ENCODE measurements at places on chromosomes 12 and 14.
A peak's percentile ranks its signal among the peaks of the same experiment; 100 is the strongest.

GRCh38 chr12:124459852-124460645, 107.4 kb downstream of the NCOR2 start:
- no peak for DNase-seq

- no peak for DNase-seq
Observed at GRCh38 chr12:81077329-81077685, 572 bp upstream of the ACSS3 start.

DNA sequence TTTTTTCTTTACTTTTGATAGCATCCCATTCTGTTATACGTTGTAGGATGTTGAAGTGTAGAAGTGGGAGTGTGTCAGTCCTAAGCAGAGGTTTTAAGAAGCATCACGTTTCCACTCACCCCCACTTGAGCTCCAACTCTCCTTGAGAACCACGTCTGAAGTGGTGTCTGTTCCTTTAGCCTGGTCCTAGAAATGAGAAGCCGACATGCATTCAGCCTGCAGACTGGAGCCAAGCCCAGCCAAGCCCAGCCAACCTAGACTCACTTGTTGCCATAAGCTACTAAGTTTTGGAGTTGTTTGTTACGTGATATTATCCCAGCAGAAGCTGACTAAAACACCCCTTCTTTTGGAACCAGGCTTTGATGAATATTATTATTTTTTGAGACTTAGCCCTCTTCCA, 4.4 kb upstream of the ELK3 start:
- DNase-seq = no peak

DNA sequence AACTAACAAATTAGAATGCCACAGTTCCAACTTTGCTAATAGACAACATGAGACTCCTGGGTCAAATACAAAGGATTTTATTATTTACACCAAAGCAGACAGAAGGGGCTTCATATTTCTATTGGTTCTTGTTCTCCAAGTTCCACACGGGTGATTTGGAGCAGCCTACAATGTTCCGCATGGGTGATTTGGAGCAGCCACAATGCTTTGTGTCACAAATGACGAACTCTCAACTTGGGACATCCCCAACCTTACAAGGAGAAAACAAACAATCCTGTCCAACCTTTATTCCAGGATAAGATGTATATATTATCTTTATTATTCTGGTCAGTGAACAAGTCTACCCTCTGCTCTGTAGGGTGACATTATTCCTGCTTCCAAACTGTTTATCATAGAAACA, 694.3 kb upstream of the MGAT4C start:
- no peak for DNase-seq

DNA sequence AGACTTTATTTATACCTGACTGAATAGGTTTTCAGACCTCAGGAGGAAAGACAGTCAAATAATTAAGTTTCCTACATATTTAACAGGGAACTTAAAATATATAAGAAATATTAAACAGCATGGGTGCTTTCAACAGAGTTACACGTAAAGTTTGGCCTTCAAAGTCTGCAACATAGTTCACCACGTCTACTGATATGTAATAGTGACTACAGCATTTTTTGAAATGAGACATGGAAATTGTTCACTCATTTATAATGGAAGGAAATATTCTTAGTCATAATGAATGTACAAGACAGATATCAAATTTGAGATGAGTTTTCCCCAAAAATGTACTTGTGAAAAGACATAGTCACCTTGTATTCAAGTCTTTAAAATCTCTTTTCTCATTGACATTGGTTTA, 56.7 kb upstream of the KCNMB4 start:
- no peak for DNase-seq

DNA sequence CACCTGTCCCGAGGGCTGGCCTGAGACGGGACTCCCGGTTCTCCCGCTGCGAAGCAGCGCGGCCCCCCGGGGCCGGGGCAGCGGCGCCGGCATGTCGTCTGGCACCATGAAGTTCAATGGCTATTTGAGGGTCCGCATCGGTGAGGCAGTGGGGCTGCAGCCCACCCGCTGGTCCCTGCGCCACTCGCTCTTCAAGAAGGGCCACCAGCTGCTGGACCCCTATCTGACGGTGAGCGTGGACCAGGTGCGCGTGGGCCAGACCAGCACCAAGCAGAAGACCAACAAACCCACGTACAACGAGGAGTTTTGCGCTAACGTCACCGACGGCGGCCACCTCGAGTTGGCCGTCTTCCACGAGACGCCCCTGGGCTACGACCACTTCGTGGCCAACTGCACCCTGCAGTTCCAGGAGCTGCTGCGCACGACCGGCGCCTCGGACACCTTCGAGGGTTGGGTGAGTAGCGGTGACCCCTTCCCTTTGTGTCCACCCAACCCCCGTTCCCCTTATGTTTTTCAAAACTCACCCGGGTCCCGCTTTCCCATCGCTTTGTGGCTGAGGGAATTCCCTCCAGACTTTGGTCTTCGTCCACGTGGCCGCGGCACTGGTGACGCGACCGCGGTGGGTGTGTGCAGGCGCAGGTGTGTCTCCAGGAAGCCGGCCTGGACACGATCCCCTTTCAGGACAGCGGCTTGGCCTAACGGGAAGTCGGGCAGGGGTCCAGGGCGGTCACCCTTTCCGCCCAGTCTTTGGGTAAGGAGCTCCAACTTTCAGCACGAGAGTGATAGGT, 826 bp downstream of the PRKCH start:
- peak; percentile 71 for DNase-seq

DNA sequence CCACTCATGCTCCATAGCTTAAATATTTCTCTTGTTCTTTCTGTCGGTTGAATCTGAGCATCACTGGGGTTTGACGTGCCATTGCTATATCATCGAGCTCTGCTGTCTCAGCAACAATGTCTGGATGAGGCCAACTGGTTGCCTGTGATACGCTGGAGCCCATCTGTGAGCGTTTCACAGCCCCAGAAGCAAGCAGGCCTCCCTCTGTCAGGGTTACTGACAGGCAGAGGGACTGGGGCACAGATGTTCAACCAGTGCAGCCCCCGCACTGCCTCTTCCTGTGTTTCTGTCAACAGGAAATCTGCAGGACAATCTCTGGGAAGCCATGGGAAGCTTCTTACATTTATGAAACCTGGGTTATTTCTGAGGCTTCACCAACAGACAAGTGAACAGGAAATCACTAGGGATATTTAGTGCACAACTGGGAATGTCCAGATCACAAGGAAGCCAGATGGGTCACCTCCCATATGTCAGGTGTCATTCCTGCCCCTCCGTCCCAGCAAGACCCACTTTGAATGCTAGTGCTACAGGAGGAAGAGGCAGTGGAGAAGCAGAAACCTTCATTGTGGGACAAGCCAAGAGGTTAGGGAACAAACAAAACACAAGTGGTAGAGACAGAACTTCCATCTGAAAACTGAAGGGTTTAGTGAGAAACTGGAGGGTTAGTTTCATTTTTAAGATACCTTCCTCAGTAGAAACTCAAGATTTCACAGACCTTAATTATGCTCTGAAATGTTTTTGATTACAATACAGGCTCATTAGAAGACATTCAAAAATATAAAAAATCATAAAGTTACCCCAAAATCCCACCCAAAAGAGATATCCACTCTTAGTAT, 24.1 kb downstream of the DMAC2L start:
- no peak for DNase-seq

DNA sequence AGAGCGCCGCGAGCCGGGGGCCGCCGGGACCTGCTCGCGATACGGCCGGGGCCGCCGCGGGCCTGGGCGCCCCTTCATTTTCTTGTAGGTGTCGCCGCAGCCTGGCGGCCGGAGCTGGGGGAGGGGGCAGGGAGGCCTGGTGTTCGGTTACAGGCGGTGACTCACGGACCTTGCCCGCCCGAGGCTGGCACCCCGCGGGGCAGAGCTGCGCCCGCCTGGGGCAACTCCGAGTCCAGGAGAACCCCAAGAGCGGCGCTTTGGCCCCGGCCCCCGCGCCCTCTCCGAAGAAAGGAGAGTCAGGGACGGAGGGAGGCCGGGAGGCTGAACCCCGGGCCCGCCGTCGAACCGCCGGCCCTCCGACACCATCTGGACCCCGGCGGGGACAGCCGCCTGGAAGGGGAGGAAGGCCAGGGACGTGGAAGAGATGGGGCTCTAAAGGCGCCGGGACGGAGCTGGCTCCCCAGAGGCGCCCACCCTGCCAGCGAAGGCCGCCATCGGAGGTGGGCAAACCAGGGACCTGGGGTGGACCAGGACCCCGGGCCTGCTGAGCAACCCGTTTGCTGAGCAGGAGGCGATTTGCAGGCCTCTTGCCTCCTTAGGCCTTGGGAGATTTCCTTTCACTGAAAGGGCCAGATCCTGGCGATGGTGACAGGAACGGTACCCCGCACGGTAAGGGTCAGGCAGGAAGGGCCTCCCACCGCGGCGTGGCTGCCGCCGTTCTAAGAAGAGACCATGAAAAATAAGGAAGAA, 843 bp upstream of the NUAK1 start:
- peak; percentile 77 for DNase-seq

DNA sequence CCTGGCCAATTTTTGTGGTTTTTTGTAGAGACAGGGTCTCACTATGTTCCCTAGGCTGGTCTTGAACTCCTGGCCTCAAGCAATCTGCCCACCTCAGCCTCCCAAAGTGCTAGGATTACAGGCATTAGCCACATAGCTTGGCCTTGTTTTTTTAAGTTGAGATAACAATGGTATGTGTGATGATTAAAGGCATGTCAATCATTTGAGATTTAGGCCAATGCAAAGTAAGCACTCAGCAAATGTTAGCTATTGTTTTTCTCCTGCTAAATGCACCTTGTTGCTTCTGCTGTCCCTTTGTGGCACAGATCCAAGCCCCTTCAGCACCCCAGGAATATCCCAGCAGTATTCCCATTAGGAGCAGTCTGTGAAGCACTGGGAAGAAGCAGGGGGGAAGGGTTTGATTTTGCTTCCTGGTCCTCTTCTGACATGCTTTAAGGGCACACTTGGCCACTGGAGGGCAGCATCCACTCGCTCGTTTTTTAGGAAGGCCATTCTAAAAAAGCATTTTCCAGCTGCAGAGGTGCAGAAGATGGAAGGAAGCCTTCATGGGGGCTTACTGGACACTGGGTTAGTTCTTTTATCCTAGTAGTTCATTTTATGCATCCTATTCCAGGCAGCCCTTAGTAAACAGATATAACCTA, 70.2 kb upstream of the ZFP36L1 start:
- DNase-seq = peak; percentile 81

GRCh38 chr14:99327458-99328250, 55.7 kb upstream of the BCL11B start:
- no peak for DNase-seq

GRCh38 chr14:37625597-37626595, 30.5 kb downstream of the TTC6 start:
- no peak for DNase-seq

DNA sequence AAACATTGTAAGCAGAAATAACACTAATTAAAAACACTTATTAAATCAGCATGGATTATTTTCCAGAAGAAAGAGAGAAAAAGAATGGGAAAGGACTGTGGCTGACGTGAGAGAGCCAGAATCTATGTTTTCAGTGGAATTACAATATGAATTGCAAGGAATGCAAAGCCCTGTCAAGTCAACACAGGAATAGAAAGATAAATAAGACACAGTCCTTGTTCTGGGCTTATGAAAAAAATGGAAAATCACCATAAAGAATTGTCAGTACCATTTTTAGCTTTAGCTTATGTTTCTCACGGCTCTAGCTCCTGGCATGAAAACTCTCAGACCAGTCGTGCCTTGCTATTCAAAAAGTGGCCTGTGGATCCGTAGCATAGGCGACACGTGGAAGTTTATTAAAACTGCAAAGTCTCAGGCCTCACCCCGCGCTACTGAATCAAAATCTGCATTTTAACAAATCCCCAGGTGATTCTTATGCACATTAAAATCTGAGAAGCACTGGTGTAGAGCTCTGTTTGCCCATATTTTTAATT, 549.1 kb downstream of the RPS29 start:
- DNase-seq = no peak

DNA sequence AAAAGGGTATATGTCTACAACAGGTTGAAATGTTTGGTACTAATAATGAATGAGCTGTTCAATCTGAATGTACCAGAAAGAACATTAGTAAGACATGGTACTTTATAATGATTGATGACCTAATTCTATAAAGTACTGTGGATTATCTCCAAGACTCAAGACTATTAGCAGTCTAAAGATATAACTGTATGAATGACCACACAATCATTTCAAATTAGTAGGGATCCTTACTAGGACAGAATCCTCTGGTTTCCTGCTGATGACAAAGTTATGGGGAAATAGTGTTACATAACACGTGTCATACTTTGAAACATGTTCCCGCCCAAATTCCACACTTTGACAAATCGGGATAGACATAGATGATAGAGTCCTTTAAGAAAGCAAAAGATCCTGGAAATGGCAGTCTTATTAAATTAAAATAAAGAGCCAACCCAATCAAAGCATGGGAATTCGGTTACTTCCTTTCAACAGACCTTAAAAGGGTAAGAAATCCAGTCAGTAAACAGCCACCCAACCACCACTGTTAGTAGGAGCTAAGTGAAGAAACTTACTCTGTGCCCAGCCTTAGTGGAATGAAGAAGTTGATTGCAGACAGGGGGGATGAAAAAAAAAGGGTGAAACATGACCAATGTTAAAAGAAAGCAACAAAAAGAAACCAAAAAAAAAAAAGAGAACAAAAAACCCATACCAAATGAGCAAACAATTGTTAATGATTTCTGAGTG, 2.8 kb downstream of the VPS29 start:
- DNase-seq = no peak

- DNase-seq = no peak
Observed at GRCh38 chr12:22355011-22355580, 20.6 kb upstream of the ST8SIA1 start.

DNA sequence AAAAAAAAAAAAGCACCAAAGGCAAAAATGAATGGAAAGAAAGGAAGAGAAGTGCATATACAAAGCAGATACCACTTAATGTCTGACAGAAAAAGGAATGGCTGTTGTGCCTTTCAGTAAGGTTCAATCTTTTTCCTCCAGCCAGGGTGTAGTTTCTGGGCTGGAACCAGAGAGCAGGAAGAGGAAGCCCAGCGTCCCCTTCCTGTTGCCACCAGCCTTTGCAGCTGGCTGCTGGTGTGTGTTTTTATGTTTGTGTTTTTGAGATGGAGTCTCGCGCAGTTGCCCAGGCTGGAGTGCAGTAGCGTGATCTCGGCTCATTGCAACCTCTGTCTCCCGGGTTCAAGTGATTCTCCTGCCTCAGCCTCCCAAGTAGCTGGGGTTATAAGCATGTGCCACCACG, 64.6 kb upstream of the LTA4H start:
- DNase-seq = no peak

- DNase-seq = no peak
Observed at GRCh38 chr14:61973981-61974380, 211.8 kb downstream of the SNAPC1 start.

DNA sequence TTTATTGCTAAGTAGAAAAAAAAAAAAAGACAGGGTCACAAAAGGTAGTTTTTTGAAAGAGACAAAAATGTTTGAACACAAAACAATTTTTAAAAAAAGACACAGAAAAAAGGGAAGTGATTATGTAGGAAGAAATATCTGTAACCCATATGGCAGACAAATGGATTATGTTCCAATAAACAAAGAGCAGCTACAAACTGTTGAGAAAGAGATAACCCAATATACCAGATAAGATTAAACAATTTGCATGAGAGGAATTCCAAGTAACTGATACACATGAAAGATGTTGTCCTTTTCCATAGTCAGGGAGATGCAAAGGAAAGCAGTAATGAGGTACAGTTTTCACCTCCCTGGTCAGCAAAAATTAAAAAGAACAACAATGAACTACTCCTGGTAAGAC, 44.9 kb downstream of the PTPRR start:
- no peak for DNase-seq

GRCh38 chr12:47930634-47931033, 25.8 kb upstream of the VDR start:
- DNase-seq = no peak

GRCh38 chr14:91088585-91089235, 25.2 kb upstream of the DGLUCY start:
- no peak for DNase-seq

All from PC-9 (cell line).